ENCODE measurements at places on chromosomes 7 and 10.

DNA sequence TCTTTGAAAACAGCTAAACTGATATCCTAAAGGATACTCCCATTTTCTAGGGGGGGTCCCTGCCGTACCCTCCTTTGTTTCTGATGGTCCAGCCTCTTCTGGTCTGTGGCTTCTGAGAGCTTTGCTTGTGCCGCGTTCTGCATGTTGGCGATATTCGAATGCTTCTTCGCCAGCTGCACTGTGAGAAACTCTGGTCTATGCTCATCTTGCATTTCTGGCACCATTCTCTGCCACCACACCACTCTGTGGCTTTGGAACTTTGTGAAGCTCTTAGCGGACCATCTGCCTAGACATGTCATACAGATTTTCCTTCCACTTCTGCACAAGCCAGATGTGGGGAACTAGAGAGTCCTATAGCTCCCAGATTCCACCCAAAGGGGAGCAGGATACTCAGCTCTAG, 197.2 kb downstream of the REEP3 start:
- no peak for DNase-seq

DNA sequence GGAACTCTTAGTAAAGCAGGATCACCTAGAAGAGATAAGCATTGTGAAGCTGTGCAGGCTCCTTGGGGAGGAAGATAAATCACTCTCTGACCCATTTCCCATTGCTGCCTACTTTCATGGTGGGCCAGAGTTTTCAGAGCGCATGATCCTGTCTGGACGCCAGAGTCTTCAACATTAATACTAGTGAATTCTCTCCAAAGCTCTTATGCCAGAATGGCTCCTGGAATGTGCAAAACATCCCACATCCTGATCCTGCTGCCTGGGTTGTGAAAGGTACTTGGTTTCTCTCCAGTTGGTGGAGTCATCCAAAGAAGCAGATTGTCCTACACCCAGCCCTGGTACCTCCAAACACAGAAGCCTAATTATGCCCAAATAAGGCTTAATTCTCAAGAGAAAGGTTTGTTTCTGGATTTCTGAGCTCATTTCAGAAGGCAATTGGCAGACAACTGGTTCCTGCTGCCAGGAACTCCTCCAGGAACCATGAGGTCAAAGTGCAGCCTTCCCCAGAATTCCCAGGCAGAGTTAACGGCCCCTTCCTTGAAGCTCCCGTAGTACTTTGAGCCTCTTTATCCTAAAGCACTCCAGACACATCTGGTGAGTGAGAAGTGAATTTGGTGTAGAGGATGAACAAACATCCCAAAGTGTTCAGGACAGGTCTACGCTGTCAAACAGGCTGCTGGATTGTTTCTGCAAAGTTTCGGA, 495.2 kb downstream of the PLXNA4 start:
- no peak for DNase-seq

DNA sequence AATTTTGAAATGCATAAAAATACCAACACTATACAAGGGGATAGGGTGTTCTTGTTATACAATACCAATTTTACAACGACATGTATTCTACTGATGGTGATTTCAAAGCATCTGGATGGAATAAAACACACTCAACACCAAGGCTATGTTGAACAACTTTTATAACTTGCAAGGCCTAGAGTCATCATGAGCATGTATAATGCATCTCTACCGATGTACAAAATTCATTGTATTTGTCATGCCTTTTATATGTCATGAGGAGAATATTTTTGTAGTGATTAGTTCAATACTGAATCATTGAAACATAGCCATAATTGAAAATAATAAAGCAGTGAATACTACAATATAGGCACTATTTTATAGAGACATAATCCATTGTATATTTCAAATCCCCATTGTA, 160.2 kb downstream of the ETV1 start:
- no peak for DNase-seq

DNA sequence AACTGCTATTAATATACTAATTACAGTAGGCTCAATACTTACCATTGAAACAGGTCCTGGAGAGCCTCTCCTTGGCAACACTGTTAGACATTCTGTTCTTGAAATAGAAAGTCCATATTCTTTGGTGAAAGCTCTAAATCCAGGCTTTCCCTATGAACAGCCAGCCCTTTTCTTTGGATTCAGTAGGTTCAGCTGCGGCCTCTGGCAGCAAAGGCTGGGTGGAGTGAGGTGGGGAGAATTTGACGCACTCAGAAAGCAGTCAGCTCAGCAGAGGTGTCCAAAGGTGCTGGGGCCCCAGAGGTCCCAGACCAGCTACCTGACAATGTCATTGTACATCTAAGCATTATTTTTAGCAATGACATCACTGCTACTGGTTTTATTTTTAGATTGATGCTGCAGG, 146.1 kb downstream of the GRK5 start:
- no peak for DNase-seq

- no peak for DNase-seq
These were observed 261.6 kb upstream of the AOAH start for GRCh38 chr7:36985866-36986400.

DNA sequence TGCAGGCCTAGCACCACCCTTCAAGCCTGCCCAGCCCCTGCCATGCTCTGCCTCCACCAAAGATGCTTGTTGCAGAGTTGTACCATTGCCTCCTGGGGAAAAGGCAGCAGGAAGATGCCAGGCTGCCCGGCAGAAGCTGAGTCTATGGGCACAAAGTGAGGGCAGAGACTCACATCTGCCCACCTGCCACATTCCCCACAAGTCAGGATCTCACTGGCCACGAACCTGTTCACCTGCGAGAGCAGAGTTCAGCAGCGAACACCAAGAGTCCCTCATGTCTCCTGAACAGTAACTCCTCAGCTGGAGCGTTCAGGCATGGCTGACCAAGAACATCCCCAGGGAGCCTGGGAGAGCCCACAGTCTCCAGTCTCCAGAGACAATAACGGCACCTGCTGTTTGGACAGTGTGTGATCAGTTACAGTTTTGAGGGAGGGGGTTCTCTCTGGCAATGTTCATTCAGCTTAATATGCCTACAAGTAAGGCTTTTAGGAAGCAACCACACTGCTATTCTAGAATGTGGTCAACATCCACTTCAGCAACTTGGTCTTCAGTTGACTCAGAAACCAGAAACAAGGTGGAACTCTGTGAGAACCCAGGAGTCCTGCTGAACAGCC, 78.5 kb downstream of the GRID1 start:
- DNase-seq, result no peak

DNA sequence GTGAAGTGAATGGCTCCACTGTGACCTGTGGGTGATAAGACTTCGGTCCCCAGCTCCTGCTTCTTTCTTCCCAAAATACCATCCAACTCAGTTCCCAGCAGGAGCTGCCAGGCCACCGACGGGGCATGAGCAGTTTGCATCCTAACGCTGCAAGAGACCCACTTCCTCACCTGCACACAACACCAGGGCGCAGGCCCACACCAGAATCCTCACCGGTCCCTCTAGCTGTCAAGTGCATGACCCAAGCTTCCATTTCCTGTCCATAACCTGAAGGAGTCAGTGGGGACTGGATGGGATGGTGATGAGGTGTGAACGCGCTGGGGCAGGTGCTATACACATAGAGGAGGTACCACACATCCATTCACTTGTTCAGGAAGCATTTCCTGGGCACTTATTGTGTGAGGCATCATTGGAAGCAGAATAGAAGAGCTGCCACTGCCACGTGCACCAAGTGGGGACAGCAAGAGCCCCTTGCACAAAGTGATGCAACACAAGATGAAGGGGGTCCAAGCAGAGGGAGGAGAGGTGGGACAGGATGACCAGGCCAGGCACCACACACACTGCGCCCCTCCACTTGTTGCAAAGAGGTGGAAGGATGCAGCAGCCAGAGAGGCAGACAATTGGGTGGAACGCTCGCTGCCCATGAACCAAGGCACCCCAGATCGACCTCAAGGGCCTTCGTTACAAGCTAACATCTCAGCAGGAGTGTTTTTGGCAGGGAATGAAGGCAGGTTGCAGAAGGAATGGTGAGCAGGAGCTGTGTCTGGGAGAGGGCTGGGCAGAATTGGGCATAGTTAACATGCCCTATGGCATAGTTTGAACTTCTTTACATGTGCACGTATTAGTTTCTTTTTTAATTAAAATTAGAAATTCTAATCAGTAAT, 605.8 kb upstream of the MGMT start:
- DNase-seq, result no peak

- no peak for DNase-seq
These were observed 245.0 kb upstream of the NPY start for GRCh38 chr7:24038993-24039392.

DNA sequence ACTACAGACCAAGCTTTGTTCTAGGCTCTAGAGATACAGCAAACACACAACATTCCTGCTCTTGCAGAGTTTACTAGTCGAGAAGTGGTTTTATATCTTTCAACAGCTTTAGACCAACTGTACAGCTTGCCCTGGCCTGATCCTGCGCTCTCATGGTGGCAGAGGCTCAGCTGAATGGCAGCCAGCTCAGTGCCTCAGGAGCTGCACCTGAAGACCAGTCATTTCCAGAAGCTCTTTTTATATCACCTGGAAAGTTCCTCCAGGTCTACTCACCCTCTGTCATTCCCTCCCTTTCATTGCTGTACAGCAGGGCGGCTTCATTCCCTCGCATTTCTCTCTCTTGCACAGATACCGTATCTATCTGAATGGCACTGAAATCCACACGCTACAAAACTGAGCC, 319.8 kb downstream of the GATA3 start:
- no peak for DNase-seq

DNA sequence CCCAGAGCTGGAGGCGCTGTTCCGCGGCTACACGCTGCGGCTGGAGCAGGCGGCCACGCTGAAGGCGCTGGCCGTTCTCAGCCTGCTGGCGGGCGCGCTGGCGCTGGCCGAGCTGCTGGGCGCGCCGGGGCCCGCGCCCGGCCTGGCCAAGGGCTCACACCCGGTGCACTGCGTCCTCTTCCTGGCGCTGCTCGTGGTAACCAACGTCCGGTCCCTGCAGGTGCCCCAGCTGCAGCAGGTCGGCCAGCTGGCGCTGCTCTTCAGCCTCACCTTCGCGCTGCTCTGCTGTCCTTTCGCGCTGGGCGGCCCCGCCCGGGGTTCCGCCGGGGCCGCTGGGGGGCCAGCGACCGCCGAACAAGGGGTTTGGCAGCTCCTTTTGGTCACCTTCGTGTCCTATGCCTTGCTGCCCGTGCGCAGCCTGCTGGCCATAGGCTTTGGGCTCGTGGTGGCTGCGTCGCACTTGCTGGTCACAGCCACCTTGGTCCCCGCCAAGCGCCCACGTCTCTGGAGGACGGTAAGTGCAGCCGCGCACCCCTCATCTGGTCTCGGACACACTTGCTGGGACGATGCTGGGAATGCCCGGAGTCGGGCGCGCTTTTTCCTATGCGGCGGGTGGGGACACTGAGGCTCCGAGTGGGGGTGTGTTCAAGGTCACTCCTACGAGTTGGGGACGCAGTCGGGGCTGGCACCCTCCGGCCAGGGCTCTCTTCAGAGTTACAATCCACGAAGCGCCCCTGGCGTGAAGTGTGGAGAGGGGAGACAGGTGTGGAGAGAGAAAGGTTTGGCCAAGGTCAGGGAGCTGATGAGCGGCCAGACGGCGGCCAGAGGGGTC, 717 bp downstream of the ADCY1 start:
- peak; percentile 36 for DNase-seq

GRCh38 chr10:7412928-7413282, 2.1 kb upstream of the SFMBT2 start:
- DNase-seq, result no peak

GRCh38 chr7:127322832-127323493, 69.5 kb downstream of the ZNF800 start:
- no peak for DNase-seq

GRCh38 chr10:33286157-33286934, 48.1 kb downstream of the NRP1 start:
- no peak for DNase-seq

GRCh38 chr7:51121931-51122425, 194.6 kb downstream of the COBL start:
- DNase-seq, result peak; percentile 82

DNA sequence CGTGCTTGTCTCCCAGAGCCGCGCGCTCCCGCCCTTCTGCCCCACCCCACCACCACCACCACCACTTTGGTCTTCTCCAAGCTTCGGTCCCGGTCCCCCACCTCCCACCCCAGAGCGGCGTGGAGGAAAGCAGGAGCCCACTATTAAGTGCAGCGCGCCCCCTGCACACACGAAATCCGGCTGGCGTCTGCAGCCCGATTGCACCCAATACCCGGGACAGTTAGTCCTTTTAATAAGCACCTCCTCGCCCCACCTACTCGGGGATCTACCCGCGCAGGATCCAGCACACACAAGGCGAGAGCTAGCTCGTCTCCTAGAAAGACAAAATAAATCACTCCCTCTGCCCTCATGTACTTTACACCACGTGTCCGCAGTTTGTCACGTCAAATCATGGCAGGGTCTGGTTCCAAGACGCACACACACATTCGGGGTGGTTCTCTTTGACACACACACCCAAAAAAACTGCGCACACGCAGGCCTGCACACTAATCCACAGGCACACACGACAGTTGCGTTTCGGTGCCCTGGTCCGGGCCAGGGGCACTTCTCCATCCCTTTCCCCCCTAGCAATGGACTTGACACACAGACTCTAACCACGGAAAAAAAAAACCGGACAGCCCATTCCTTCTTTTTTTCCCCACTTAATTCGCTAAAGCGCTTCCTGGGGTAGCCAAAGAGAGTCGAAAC, 1.6 kb downstream of the SFMBT2 start:
- no peak for DNase-seq

GRCh38 chr7:129774359-129774758, 162.8 kb downstream of the NRF1 start:
- no peak for DNase-seq

DNA sequence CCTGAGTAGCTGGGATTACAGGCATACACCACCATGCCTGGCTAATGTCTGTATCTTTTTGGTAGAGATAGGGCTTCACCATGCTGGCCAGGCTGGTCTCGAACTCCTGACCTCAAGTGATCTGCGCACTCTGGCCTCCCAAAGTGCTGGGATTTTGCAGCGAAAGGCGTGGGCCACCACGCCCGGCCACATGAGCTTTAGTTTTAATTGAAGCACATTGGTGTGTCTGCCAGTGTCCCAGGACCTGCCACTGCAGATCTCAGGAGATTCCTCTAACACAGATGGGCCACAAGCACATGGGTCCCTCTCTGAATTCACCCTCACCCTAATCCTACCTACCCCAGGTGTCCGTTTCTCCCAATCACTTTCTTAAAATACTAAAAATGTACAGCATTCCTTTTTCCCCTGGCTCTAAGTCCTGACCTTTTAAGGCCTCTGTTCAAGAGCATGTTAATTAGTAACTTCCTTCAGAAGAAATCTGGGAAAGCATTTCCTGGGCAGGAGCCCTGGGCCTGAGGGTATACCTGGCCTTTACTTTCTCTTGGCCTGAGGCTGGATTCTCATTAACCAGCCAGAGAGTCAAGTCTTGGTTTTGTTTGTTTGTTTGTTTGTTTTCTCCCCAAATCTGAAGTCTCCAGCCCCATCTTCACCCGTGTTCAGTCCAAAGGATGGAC, 82.6 kb downstream of the PRPF18 start:
- no peak for DNase-seq

DNA sequence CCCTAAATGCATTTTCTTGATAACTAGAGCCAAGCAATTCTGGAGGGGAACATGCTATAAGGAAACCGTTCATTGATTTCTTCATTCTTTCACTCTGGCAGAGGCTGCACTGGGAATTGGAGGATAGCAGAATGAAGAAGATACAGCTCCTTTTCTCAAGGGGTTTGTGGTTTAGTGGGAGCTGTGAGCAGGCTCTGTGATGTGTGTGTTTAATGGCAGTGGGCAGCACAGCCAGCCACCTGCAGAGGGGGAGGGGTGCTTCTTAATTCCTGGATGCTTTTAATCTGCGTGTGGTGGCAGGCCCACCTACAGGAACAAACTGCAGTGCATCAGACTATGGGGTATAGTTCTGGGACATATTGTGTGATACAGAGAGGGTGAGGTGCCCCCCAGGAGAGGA, 31.9 kb downstream of the RPS24 start:
- DNase-seq, result no peak

GRCh38 chr7:139118805-139119485, 9.4 kb upstream of the ZC3HAV1 start:
- DNase-seq, result no peak
